ENCODE measurements at places on chromosomes 5 and 9.

DNA sequence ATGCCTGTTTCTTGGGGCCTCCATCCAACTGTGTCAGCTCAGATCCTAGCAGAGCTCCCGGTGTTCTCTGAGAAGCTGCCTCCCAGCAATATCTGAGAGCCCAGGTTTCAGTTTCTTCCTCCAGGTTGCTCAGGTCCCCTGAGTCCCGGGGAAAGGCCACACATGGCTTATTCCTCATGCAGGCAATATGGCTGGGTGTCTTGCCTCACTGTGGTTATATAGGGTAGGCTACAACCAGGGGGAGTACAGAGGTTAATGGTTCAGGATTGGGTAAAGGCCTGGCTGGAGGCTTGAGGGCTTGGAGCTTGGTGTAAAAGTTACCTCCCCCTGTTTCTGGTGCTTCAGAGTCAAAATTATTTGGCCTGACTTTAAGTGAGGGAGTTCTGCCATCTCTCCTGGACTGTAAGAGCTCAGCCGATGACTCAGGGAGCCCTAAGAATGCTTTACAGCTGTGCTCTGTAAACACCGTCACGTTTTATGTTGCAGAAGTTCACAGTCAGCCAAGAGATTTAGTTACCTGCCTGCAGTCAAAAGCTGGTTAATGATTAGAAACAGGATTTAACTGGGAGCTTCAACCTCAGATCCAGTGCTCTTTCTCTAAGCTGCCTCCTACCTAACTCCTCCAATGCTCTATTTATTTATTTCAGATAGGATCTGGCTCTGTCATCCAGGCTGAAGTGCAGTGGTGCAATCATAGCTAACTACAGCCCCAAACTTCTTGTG lies 24.3 kb upstream of the UBAP2 start:
- no peak for DNase-seq

DNA sequence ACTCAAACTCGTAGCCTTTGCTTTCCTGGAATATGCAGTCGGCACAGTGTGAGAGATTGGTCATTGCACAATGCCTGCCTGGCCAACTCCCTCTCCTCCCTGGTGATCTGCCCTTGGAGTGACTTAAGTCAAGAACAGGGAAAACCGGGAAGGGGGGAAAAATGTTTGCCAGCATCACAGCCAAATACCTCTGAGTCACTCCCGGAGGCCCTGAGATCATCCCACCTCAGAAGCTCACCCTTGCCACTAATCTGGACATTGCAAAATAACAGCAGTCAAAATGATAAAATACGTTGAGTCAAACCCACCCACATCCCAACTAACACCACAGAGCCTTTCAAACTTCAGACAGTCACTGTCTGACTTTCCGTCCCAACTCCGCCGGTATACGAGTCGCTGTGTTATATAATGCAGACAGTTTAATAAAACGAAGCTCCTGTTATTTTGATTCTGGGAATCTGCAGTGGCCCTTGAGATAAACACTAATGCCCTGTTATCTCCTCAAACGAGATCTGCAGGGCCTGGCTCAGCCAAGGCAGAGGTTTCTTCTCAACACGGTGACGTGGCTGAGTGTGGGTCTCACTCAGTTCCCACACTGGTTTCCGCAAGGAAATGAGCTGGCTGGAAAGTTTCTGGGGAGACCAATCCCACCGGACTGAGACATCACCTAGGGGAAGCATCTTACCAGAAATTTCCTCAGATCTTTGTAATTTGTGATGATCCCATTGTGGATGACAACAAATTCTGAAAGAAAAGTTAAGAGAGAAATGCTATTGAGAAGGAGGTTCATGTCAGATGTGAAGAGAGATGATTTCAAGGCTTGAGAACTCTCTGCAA lies 22.1 kb downstream of the GFPT2 start:
- DNase-seq = no peak

DNA sequence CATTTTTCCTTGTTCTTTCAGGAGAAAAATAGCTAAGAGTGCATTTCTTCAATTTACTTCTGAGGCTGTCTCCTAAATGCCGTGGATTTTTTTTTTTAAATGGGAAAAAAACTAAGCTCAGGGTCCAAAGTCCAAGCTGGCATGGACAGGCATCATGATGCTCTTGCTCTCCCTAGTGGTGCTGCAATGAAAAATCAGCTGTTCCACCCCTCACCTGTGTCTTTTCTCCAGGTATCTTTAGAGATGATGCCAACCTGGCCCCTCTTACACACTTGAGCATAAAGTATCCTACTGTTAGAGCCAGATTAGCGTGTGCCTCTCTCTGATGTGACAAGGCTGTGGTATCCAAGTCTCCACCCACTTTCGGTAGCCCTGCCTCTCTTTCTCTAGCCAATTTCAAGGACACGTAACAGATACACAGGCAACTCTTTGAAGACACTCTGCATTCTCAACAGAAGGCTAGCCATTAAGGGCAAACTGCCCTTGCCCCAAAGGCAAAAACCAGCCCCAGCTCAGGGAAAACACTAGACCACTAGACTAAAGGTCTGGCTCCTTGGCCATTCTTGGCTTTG lies 208.8 kb downstream of the SAXO1 start:
- no peak for DNase-seq

DNA sequence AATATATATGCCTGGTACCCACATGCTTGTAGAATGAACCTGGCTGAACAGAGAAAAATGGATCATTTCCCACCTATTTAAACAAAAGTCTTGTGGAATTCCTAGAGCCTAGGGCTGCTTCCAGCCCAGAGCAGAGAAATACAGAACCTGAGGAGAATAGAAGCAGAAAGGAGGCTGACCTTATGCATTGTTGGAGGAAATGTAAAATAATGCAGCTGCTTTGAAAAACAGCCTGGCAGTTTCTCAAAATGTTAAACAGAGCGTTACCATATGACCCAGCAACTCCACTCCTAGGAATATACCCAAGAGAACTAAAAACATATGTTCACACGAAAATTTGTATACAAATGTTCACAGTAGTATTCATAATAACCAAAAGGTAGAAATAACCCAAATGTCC lies 15.1 kb downstream of the MAPKAP1 start:
- no peak for DNase-seq

- DNase-seq = no peak
Measured at GRCh38 chr5:112965733-112966306, 10.8 kb upstream of the DCP2 start.

DNA sequence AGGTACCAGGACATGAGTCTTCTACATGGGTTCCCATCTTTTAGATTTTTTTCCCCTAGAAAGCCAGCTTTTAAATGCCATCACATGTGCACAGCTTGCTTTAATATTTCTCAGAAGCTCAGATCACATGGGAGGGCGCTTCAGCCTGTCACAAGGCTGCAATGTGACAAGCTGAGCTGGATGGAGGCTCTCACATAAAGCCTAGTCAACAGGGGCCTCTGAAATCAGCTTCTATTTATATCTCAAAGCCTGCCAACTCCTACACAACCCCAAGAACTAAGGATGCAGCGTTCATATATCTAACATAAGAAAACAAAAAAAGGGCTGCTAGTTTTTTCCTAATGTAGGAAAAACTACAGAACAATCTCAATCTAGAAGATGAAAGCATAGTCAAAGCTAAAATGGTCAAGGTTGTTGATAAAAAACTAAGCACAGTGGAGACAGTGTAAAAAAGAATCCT lies 2.3 kb downstream of the ZFAND5 start:
- no peak for DNase-seq

DNA sequence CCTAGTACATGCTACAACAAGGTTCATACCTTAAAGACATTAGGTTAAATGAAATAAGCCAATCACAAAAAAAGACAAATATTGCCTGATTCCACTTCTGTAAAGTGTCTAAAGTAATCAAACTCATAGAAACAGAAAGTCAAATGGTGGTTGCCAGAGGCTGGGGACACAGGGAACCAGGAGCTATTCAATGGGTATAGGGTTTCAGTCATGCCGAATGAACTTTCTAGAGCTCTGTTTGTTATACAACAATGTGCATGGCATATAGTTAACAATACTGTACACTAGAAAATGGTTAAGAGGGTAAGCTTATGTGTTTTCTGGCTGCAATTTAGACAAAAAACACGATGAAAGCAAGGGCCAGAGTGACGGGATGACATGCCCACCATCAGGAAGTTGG lies 70.8 kb upstream of the EGFLAM start:
- no peak for DNase-seq

GRCh38 chr5:133391354-133392136 lies 220.8 kb downstream of the FSTL4 start:
- DNase-seq = no peak

GRCh38 chr5:107424491-107424890 lies 246.2 kb downstream of the EFNA5 start:
- no peak for DNase-seq

- no peak for DNase-seq
Measured at GRCh38 chr5:16609412-16609811, 7.4 kb downstream of the RETREG1 start.

GRCh38 chr5:148426514-148426913 lies 42.8 kb downstream of the FBXO38 start:
- no peak for DNase-seq

DNA sequence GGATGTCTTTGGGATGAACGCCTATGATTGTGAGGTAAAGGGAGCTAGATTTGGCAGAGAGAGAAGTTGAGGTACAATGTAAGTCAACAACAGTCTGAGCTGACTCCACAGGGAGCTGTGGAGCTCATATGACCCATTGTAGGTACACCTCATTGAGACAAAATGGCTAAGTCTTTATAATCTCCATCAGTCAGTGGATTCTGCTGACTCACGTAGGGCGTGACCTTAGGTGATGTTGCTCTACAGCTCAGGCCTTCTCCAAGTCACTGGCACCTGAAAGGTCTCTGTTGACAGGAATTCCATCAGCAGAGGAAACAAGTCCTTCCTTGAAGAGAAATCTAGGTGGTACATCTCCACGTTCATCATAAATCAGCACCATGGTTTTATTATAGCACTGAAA lies 118.2 kb upstream of the PRR16 start:
- DNase-seq = no peak

DNA sequence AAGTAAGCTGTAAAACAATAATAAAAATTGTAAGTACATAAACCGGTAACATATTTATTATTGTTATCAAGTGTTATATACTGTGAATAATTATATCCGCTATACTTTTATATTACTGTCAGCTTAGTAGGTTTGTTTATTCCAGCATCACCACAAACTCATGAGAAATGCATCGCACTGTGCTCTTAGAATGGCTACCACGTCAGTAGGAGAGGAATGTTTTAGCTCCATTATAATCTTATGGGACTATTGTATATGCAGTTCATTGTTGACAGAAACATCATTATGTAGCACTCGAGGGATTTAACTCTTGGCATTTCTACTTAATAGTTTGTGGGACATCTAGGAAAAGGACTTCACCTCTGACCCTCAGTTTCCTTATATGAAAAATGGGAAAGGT lies 16.4 kb downstream of the SLC12A2 start:
- DNase-seq = no peak

Data from esophagus squamous epithelium (tissue), 5 donors.